ENCODE measurements at places on chromosomes 4 and X.

- no peak for DNase-seq
Observed at GRCh38 chr4:20474119-20474518, 222.4 kb downstream of the SLIT2 start.

GRCh38 chrX:40720339-40720738 lies 15.0 kb downstream of the MED14 start:
- no peak for DNase-seq

GRCh38 chr4:110878413-110878812 lies 255.5 kb upstream of the PITX2 start:
- DNase-seq: no peak

DNA sequence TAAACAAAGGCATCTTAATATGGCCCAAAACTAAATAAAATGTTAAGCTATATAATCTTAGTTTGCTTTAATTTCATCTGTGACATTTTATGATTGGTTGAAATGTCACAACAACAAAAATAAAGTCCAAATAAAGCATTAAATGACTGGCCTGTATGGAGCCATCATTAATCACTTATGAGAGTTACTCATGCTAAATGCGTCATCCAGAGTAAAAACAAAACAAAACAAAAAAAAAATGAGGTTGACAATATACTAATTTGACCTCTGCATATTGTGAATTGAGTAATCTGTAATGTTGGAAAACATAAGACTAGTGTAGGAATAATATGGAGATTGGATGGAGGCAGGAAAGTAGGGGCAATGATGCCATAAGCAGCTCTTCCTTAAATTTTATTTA lies 139.7 kb downstream of the MAPK10 start:
- no peak for DNase-seq

DNA sequence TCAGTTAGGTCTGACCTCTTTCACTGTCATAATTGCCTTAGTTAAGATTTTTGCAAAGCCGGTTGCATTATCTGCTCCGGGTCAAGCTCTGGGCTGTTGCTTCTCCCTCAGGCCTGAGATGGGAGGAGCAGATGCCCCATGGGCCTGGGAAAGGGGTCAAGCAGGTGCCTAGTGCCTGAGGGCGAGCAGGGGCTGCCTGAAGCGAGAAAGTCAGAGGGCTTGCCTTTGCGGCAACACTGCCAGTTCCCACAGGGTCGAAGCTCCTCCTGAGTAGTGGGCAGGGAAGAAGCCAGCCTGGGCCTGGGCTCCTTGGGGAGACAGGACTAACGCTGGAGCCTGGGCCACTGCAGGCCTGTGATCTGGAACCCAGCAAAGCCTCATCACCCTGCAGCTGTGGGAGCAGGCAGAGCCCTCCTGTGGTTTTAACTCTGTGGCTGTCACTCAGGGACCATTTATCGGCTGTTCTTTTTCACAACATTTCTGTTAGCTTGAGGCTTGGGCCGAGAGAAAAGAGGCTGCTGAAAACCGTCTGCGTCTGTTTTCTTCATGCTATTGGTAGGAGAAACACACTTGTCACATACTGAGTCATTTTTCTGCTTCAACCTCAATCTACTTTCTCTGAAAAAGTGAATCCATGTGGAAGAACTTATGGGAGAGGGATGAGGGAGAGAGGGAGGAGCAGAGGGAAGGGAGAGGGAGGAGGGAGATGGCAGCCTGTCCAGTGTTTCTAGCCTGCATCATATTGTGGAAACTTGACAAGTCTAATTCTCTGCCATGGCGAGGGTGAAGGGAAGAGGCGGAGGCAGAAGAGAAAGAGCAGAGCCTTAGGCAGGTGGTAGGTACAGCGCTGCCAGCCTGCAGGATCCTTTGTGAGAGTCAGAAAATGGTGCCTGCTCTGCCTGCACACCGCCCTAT lies 68.4 kb downstream of the RHOH start:
- DNase-seq: no peak

DNA sequence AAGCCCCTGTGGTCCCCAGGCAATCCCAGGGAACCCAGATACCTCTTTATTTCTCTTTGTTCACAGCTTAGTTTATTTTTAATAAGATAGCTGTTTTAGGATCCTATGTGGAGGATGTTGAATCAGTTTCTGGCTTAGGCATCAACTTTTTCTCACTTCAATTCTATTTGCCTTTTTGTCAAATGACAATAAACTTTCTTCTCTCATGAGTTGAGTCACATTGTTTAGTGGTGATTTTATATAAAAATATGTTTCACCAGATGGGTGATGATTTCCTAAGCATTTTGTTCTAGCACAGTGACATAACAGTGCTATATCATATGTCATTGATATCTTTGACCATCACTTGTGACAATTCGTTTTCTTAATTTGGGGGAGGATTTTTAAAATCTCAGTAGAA lies 198.1 kb upstream of the PUDP start:
- no peak for DNase-seq

Measured in stimulated activated CD8-positive, alpha-beta memory T cell treated with anti-CD3 and anti-CD28 coated beads, Interleukin-4, amount 100 ng/mL, for 1 hour (primary cell).